ENCODE measurements at places on chromosomes 13 and 19.

- DNase-seq = no peak
These were observed 4.3 kb upstream of the KCTD4 start for GRCh38 chr13:45205124-45205523.

DNA sequence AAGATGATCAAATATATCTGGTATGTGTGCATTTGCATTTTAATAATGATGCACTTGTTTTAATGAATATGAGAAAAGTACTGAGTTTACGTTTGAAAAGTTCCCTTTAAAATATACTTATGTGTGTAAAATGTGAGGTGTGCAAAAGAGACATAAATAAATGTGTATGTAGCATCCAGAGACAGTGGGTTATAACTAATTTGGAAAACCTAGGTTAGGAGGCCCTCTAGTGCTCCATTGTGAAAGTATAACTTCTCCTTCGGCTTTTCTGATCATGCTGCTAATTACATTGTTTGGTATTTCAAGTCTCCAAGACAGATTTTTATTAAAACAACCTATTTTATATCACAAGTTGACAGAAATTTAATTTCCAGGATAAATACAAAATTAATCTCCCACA, 30.1 kb downstream of the SCEL start:
- no peak for DNase-seq

- no peak for DNase-seq
These were observed 901.7 kb downstream of the DIAPH3 start for GRCh38 chr13:59261928-59262488.

DNA sequence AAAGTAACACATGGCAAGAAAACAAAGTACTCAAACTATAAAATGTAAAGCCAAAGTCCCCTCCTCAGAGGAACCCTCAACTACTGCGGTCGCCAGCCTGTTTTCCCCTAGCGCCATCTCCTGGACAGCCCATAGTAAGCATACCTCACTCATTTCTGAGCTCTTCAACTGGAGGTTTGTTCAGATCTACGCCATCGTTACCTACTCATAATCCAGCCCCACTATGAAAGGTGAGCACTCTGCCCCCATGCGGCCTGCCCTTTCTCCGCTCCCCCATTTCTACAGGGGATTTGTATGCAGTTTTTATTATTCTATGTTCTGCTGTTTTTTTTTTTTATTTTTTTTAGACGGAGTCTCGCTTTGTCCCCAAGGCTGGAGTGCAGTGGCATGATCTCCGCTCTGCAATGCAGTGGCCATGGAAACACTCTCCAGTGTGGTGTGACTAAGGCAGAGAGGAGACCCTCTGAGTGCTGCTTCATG, 26.2 kb downstream of the OPA3 start:
- peak; percentile 75 for DNase-seq

DNA sequence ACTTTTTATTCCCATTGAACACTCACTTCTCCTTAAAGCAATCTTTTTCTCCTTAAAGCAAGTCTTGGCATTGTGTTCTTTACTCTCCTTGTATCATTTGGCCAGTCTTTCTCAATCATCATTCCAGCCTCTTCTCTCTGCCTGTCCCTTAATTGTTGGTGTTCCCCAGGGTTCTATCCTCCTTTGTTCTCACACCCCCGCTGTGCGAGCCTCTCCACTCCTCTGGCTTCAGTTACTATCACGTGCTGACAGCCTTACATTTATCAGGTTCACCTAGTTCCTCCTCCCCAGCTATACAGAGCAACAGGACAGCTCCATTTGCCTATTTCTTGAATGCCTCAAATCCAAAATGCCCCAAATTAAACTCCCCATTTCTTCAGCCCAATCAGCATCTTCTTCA, 24.6 kb downstream of the CYSLTR2 start:
- no peak for DNase-seq

GRCh38 chr13:90416519-90416918, 931.0 kb upstream of the MIR17HG start:
- DNase-seq = no peak

- no peak for DNase-seq
These were observed 260.0 kb upstream of the DACH1 start for GRCh38 chr13:72127031-72127430.

DNA sequence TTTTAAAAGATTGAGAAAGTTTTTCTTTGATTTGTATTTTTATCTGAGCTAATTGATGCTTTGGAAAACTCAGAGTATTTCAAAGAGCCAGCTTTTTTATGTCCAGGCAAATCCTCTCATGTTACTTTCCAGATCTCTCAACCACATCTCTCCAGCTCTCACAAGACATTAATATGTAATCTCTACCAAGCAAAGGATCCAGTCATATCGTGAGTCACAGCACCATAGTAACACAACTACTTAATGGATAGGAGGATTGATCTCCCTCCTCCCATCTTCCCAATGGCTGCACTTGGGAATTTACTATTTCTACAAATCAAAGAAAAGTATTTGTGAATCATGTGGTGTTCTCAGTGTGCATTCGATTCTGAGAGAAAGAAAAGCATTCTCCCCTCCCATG, 63.3 kb downstream of the POU4F1 start:
- DNase-seq = no peak

DNA sequence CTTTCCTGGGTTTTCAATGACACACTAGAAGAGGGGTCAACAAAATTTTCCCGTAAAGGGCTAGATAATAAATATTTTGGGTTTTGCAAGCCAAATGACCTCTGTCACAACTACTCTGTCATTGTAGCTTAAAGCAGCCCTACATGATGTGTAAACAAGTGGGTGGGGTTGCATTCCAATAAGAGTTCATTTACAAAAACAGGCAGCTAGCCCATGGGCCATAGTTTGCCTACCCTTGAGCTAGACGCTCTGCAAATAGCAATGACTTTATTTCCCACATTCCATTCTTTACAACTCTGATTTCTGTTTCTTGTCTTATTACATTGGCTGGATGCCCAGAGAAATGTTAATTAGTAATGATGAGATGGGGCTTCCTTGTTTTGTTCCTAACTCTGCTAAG, 76.0 kb downstream of the ZNF557 start:
- no peak for DNase-seq

DNA sequence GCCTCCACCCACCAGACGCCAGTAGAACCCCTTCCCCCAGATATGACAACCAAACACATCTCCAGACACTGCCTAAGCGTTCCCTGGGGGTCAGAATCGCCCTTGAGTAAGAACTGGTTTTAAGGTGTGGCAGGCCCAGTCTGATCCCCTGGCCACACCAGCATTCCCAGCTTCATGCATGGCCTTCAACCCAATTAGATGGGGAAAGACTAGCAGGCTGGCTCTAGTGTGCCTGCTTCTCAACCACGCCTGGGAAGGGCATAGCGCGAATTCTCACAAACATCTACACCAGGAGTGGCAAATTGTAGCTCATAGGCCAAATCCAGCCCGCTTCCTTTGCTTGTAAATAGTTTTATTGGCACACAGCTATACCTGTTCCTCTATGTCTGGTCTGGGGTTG, 13.6 kb downstream of the HAUS8 start:
- DNase-seq = no peak

DNA sequence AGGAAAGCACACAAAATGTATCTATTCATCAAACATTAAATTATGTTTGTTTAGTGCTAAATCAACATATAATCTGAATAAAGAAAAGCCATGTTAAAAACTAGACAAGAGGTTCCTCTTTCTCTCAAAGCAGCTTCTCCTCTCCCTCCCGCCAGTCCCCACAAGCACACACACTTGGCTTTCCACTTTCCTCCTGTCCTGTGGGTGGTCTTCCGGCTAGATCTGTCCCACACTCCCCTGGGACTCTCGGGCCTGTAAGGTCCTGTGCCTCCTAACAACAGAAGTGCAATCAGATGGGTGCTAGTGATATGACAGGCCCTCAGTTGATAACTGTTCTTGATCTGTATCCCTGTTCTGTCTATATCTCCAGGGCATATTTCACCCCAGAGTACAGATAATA, 45.6 kb upstream of the RAP2A start:
- no peak for DNase-seq

DNA sequence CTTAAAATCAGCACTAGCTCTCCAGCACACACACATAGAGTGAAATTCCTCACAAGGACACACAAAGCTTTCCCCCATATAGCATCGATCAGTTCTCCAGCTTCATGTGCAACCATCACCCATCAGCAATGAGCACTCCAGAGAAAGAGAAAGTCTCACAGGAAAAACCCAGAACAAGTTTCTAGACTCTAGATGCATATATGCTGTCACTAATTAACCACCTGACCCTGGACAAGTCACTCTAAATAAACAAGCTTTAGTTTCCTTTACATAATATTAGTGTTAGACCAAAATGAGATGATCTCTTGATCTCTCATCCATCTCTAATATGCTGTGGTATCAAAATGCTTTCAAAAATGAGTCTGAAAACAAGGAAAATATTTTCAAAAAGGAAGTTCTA, 81.2 kb downstream of the TBC1D4 start:
- DNase-seq = no peak

DNA sequence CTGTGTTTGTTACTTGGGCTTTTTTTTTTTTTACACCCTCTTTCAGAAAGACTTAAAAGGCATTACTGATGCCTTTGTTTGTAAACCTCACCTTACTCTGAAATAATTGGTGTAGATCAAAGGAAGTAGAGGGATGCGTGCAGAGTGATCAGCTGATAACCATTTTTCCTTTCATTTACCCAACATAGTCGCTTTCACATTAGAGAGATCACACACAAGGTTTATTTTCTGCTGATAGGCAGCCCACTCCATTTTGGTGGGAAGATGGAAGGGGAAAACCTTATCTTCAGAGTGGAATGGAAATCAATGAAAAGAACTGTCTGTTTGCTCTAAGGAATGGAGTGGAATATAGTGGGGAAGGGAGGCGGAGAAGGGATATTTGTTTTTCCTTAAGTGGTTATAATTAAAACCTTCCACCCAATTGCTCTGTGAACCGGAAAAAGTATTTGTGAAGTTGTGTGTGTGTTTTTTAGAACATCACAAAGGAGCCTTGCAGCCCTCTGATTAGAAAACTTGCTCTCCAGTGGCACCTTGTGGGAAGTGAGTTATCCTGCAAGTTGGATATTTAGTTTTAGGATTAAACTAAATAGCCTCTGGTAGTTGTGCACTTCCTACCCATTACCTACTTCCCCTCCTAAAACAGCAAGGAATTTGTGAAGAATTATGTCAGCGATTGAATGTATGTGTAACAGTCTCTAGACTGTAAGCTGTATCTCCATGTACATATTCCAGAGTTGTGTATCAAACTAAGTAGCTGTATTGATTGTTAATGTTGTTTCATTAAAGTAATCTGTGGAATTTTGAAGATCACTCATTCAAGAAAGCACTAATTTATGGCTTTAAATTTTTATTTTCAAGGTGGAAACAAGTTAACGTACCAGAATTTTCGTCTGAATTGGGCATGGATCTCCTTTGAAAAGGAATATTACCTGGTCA, 76.8 kb downstream of the FREM2 start:
- DNase-seq = no peak

DNA sequence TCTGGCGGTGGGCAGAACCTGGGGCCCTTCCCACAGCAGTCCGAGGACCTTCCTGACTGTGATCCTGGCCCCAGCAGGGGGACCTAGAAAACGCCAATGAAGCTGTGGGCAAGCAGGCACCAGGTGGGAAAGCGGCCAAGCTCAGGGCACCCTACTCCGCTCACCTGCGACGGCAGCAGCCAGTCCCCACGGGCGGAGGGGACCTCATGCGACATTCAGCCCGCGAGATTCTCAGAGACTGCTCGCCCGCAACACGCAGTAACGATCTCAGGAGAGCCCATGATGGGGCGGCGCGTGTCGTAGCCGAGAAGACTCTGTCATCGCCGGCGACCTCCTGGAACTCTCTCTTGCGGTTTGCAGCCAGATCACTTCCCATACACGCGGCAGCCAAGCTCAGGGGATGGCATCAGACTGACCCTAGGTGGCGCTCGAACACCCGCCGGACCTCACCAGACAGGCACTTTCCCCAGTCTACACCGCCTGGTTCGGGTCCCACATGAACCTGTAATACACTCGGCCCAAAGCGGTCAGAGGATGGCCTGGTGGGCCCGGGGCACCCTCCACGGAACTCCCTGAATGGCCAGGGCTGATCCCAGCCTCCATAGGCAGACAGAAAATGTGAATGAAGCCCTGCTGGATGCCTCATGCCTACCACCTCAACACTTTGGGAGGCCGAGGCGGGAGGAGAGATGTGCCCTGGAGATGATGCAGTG, 26.5 kb downstream of the MAN2B1 start:
- DNase-seq = peak; percentile 86

GRCh38 chr13:104270731-104271130, 1204.5 kb upstream of the SLC10A2 start:
- no peak for DNase-seq

DNA sequence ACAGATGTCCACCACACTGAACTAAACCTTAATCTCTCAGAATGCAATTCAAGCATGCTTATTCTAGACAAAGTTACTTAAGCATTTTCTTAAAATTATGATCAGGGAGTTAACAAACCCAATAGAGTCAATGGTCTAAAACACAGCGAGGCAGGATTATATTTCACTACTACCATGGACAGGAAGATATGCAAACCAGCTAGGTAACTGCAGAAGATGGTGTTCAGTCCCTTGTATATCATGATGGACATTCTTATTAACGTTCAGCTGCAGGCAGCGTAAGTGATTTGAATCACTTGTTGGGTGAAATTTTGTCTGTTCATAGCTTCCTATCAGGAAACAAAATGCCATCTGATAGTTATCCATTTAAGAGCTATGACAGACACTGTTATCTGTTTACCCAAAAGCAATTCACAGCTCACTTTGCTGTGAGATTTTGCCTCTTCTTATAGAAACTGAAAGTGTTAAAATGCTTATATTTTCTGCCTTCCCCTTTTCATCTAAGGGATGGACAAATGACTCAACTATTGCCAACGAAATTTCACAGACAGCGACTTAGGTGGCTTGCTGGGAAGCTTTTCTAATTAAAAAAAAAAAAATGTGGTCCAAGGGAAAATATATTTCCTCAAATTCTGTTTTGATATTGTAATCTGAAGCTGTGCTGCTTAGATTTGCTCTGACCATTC, 591.9 kb downstream of the DACH1 start:
- DNase-seq = no peak

- no peak for DNase-seq
These were observed 2.4 kb upstream of the CTXN1 start for GRCh38 chr19:7928334-7928706.

DNA sequence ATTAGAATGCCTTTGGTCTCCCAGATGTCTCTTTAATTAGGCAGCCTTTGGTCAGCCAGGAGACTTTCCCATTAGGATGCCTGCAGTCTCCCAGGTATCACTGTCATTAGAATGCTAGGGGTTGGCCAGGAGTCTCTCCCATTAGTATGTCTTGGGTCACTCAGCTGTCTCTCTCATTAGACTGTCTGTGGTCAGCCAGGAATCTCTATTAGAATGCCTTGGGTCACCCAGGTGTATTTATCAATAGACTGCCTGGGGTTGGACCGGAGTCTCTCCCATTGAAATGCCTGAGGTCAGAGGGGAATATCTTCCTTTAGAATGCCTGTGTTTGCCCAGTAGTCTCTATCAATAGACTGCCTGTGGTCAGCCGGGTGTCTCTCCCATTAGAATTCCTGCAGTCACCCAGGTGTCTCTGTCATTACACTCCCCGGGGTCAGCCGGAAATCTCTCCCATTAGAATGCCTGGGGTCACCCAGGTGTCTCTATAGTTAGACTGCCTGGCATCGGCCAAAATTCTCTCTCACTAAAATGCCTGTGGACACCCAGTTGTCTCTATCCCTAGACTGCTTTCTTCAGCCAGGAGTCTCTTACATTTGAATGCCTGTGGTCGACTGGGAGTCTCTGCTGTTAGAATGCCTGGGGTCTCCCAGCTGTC, 1460.3 kb downstream of the UQCRFS1 start:
- no peak for DNase-seq

GRCh38 chr13:71949441-71949840, 82.4 kb upstream of the DACH1 start:
- no peak for DNase-seq

GRCh38 chr13:99812625-99813024, 158.9 kb downstream of the ZIC5 start:
- no peak for DNase-seq

GRCh38 chr13:112687836-112688559, 1.8 kb upstream of the ATP11A start:
- DNase-seq = no peak

Data from CD4-positive, alpha-beta T cell treated with Interferon gamma for 1 hour (primary cell).